ENCODE measurements at places on chromosomes 2 and 18.

- no peak for DNase-seq
These were observed 7.5 kb upstream of the MOCOS start for GRCh38 chr18:36179562-36180355.

- no peak for DNase-seq
These were observed 120.2 kb upstream of the LRRTM4 start for GRCh38 chr2:77642339-77642738.

GRCh38 chr18:9998330-9998729, 84.5 kb downstream of the VAPA start:
- no peak for DNase-seq

GRCh38 chr2:194718881-194719280, 938.1 kb upstream of the SLC39A10 start:
- DNase-seq, result no peak

DNA sequence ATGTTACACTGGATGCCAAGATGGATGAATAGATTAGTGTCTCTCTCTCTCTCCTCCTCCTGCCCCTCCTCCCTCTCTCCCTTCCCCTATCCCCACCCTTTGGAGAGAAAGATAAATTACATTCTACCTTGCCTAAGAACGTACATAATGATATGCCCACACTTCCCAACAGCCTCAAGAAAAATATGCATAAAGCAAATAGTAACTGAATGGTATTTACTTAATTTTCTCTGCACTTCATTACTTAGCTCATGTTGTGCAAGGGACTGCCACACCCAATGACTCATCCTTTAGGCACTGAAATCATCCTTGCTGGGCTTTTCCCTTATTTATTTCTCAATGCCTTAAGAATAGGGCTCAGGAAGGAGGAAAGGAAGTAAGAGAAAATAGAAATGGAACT, 137.3 kb upstream of the PID1 start:
- DNase-seq, result no peak

DNA sequence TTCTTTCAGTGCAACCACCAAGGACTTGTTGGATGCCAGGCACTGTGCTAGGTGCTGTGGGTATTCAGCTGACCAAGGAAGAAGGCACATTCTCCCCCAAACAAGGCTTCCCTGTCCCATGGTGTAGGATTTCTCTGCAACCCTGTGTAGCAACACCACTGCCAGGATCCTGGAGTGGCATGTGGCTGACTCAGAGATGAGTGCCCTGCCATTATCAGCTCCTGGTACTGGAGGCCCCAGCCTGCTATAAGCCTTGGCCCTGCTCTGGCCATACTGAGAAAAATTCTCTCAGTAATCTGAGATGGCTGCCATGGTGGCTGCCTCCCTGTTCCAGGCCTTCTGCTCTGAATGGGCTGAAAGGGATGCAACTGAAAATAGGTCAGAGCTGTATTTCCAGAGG, 4.3 kb downstream of the SMYD5 start:
- DNase-seq, result no peak

- no peak for DNase-seq
These were observed 122.1 kb downstream of the TMEM247 start for GRCh38 chr2:46601328-46601963.

DNA sequence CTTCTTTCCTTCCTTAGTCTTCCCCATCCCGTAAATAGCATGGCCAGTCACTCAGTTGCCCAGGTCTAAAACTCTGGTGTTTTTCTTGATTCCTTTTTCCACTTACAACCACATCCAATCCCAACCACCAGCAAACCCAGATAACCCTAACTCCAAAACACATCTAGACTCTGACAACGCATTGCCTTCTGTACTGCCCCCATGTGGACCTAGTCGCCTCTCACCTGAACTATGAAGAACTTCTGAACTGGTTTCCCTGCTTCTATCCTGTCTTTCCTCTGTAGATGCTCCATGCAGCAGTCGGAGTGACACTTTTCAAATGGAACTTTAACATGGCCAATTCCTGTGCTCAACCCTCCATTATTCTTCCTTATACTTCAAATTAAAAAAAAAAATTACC, 26.5 kb downstream of the ST6GAL2 start:
- DNase-seq, result no peak

GRCh38 chr2:101818531-101819451, 121.3 kb downstream of the MAP4K4 start:
- no peak for DNase-seq

GRCh38 chr2:202115479-202115971, 42.5 kb downstream of the KIAA2012 start:
- DNase-seq, result no peak

DNA sequence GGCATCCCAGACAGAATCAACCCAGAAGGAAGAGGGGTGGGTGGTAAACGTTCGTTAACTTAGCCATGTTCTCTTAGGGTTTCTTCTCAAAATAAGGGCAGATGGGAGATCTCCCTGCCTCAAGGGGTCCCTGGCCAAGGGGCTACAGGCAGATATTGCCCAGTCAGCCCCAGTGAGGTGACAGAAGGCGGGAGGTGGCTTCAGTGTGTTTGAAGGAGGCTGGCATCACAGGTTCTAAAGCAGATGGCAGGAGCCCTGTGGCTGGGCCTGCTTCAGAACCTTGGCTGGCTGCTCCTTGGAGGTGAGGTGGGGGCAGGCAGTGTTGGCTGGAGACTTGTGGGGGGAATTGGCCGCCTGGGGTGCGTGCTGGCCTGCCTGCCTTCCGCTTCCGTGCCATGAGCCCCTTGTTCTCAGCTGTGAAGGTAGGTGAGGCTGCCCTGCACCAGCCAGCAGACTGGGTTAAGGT, 23.5 kb downstream of the HPCAL1 start:
- no peak for DNase-seq

DNA sequence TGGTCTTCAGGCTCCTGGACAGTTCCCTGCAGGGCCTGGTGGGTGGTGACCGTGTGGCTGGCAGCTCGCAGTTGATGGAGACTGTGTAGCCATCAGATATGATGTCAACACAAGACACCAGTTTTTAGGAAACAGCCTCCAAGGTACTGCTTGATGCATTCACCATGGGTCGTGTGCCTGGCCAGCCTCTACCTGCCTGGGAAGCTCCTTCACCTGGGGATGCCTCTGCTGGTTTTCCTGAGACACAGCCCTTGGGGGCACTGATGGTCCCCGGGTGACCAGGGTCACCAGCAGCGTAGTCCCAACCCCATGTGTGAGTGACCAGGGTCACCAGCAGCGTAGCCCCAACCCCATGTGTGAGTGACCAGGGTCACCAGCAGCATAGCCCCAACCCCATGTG, 33.6 kb upstream of the KCNG2 start:
- no peak for DNase-seq

Measured in activated CD4-positive, alpha-beta T cell treated with anti-CD3 and anti-CD28 coated beads for 24 hours (primary cell).